ENCODE measurements at places on chromosomes 13 and 19.

- no peak for DNase-seq
These were observed 22.5 kb upstream of the POU2F2 start for GRCh38 chr19:42154471-42155323.

DNA sequence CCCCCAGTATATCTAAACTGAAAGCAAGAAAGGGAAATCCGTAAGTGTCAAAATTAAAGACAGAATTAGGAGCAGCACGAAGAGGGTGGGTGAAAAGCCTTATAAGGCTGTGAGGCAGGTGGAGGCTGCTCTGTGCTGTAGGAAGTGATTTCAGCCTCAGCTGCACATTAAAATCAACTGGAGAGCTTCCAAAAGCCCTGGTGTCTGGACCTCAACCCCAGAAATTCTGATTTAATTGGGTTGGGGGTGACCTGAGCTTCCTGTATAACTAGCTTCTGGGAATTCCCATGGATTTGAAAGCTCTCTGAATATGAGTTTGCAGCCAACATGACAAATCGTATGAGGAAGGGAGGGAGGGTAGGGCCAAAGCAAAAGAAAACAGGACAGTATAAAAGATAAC, 242.4 kb upstream of the TMTC4 start:
- DNase-seq: no peak

- DNase-seq: no peak
These were observed 6.6 kb upstream of the CEACAM16 start for GRCh38 chr19:44692379-44692721.

- no peak for DNase-seq
These were observed 35.2 kb downstream of the STK24 start for GRCh38 chr13:98541701-98542203.

DNA sequence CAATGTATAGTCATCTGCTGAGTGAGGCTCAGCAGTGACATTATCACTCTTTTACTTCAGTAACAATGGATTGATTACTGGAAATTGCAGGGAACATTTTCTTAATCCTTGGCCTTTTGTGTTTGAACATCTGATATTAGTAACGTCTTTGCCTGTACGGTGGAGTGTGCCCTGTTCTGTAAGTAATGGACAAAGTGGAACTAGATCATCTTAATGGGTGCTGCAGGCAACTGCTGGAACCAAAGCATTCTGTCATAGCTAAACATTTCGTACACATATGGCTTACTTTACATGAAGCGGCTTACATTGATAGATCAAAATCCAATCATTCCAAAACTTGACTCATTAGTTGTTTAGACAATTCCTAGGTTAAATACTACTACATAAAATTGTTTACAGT, 114.1 kb downstream of the MYO16 start:
- no peak for DNase-seq

GRCh38 chr13:95354680-95355487, 53.6 kb upstream of the ABCC4 start:
- DNase-seq: no peak

DNA sequence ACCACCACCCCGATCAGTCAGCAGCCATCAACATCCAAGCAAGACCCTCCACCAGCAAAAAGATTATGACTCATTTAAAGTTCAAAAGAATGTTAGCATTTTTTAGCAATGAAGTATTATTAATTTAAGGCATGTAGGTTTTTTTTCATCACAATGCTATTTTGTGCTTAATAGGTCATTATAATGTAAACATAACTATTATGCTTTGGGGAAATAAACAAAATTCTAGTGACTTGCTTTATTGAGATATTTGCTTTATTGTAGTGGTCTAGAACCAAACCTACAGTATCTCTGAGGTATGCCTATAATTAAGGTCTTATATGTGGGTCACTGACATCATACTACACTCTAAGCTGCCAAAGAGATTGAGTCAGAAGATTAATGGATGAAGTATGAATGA, 20.0 kb downstream of the KLF12 start:
- DNase-seq: no peak

DNA sequence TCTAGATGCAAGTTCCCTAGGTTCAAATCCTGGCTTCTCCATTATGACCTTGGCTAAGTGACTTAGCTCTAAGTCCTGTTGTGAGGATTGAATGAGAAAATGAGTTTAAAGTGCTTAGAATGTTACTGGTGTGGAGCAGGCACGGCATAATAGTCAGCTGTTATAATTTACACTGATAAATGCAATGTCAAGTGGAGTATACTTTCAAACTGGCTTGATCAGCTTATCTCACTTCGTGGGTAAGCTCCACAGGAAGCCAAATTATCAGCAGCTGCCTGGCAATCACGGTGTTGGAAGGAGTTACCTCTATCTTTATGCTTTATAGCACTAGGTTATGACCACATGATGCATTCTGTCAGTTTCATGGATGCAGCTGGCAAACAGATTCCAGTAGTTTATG, 272.8 kb downstream of the OLFM4 start:
- DNase-seq: peak; percentile 47

DNA sequence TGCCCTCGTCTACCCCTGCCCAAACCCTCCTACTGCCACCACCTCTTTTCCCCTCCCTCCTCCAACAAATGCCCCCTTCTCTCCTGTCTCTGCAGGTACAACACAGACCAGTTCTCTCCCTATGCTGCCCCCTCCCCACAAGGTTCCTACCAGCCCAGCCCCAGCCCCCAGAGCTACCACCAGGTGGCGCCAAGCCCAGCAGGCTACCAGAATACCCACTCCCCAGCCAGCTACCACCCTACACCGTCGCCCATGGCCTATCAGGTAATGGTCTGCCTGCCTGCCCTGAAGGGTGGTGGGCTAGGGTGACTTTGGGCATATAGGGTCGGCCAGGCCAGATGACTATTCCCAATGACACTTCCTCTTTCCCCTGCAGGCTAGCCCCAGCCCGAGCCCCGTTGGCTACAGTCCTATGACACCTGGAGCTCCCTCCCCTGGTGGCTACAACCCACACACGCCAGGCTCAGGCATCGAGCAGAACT, 6.5 kb upstream of the TIMM50 start:
- DNase-seq: peak; percentile 64

DNA sequence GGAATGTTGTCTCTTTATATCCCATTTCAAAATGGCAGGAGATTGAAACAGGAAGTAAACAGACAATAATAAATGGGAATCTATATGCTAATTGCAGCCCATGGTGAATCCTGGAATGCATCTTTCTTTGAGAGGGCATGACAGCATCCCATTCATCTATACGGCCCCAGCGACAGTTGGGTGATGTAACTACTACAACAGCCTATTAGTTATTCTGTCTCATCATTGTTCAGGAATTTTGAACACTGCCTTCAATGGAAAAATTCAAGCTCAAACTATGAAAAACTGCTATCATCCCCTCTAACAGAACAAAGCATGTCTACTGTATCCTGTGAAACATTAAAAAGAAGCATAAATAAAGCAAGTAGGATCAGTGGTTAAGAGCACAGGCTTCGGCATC, 262.1 kb downstream of the DCT start:
- DNase-seq: peak; percentile 35

DNA sequence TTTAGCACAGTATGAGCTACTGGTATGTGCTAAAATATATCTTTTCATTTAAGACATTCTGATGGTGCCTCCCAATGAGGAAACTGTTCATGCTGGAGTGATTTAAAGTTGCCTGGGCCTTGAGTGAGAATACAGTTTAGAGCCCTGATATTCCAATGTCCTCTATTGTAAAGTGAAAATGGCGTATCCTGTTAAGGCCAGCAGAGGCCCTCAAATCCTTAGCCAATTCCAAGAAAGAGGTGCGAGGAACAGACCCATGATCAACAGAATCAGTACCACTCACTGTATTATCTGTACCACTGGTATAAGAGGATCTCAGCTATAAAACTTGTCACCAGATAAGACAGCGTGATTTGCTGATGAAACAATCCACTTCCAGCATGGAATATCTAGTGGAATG, 273.1 kb upstream of the SLITRK5 start:
- DNase-seq: peak; percentile 16

GRCh38 chr19:18214779-18215433, 11.1 kb upstream of the RAB3A start:
- no peak for DNase-seq

Data from NCI-H69 (cell line).